ENCODE measurements at places on chromosomes 2 and 18.

DNA sequence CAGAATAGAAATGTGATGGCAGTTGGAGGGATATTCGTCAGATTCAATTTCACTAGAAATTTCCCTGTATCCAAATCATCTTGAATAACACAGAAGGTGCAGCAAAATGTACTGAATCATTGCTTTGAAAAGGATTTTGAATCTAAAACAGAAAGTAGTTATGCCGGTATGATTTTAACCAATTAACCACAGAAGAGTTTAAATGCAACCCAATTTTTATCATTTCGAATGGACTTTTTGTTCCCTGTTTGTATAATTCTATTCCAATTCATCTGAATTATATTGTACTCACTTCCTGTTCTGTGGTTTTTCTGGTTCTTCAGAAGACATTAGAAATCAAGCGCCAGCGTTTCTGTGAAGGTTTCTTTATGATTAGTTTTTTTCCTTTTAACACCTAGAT is 190.4 kb downstream of the MYO3B start:
- DNase-seq: no peak

- no peak for DNase-seq
Measured at GRCh38 chr2:19802086-19802841, 99.5 kb downstream of the TTC32 start.

DNA sequence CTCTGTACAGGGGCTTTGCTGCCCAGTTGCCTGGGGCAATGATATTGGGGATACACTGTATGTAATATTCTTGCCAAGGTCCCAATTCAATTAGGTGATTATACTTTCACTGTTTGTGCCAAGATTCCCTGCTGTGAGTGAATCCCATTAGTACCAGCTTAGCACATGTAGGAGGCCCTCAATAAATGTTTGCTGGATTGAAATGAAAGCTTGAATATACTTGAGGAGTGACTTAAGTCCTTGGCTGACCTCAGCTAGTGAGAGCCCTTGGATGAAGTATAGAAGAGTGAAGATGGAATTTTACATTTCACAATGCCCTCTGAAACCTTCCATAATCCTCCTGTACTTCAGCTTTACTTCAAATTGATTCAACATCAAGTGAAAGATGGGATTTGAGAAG is 102.9 kb downstream of the GATA6 start:
- DNase-seq: no peak

GRCh38 chr2:221077251-221077650 is 494.9 kb downstream of the EPHA4 start:
- no peak for DNase-seq

DNA sequence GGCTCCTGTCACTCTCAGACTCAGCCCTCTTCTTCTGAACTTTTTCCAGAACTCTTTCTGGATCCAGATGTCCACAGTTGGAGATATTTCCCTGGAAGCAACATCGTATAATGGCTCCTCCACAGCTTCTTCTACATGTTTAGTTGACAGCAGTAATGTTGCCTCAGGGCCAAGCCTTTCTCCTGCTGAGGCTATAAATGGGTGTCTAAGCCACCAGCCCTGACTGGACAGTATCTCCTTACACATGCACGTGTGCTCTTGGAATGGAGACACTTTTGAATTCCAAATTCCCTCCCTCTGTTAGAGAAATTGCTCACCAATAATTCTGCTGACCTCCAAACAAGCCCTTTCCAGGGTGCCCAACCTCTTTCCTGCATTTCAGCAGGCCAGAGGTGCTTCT is 156.2 kb upstream of the PIK3C3 start:
- no peak for DNase-seq

DNA sequence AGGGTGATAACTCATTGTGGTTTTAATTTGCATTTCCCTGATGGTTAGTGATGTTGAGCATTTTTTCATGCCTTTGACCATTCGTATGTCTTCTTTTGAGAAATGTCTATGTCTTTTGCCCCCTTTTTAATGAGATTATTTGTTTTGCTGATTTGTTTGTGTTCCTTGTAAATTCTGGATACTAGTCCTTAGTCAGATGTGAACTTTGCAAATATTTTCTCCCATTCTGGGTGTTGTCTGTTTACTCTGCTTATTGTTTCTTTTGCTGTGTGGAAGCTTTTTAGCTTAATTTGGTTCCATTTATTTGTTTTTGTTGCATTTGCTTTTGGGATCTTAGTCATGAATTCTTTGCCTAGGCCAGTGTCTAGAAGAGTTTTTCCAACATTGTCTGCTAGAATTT is 192.0 kb downstream of the PARD3B start:
- DNase-seq: no peak

DNA sequence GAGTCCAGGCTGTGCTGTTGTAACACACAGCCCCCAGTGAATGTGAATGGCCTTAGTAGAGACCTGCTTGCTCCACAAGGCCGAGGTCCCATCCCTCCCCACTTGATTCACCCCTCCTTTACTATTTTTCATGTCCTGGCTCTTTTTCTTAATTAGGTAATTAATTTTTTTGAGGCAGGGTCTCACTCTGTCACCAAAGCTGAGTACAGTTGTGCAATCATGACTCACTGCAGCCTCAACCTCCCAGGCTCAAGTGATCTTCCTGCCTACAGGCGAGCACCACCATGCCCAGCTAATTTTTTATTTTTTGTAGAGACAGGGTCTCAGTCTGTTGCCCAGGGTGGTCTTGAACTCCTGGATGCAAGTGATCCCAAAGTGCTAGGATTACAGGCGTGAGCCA is 19.3 kb downstream of the FBLN7 start:
- DNase-seq: no peak
